ENCODE measurements at places on chromosomes 7 and 10.

DNA sequence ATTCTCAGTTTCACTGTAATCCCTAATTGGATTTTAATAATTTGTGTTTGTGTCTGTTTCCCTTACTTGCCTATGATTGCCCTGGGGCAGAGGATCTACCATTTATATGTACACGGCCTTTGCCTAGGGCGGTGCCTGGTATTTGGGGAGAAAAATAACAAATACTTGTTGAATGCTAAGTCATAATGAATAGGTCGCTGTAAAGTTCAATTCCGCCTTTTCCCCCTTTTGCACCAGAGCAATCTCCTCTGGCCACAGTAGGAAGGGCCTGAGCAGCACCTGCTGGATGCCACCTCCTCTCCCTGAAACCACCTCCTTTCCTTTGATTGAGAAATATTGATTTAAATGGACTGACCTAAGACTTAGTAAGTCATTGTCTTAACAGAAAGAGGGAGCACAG lies 70.2 kb downstream of the RHOBTB1 start:
- DNase-seq: no peak

DNA sequence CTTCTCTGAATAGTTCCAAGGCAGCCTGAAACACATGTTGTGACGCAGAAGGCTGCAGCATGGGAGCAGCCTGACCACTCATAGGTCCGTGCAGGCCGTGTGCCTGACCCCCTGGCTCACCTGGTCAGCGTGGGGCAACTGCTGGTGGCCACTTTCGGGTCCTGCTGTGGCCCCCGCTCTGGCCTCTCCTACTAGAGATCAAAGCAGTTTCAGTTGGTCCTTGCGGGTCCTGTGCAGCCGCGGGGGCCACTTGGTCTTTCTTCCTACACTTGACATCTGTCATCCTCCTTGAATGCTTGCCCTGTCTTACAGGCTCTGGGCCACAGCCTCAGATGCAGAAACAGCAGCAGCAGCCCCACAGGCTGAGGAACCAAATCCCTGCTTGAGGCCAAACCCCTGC lies 320.8 kb upstream of the ZNF32 start:
- no peak for DNase-seq

DNA sequence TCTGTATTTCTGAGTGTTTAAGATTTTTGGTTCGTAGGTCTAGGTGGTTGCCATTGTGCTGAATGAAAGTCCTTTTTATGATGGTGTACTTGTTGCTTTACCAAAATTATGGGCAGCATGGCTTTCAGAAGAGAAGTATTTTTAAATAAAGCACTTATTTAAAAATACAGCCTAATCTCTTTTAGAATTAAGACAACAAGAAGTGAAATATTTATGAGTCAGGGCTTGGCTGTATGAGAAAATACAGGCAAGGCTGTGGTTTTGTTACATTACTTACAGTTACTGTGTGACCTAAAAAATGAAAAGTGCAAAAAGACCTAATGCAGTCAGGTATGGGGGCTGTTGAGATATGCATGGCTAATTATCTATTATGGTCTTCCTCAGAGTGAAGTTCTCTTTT lies 185.2 kb upstream of the PPP1R3A start:
- DNase-seq: no peak

DNA sequence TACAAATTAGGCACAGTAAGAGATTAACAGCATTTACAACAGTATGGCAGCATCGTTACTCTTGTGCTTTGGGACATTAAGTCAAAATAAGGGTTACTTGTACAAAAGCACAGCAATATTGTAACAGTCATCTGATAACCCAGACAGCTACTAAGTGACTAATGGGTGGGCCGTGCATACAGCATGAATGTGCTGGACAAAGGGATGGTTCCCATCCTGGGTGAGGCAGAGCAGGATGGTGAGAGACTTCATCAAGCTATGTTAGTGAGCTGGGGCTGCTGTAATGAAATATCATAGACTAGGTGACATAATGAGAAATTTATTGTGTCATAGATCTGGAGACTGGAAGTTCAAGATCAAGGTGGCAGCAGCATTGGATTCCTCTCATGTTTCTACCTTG lies 25.4 kb downstream of the EDRF1 start:
- DNase-seq: no peak

GRCh38 chr10:36221101-36221500 lies 579.0 kb upstream of the FZD8 start:
- no peak for DNase-seq

GRCh38 chr7:55092186-55092974 lies 73.6 kb downstream of the EGFR start:
- DNase-seq: no peak

DNA sequence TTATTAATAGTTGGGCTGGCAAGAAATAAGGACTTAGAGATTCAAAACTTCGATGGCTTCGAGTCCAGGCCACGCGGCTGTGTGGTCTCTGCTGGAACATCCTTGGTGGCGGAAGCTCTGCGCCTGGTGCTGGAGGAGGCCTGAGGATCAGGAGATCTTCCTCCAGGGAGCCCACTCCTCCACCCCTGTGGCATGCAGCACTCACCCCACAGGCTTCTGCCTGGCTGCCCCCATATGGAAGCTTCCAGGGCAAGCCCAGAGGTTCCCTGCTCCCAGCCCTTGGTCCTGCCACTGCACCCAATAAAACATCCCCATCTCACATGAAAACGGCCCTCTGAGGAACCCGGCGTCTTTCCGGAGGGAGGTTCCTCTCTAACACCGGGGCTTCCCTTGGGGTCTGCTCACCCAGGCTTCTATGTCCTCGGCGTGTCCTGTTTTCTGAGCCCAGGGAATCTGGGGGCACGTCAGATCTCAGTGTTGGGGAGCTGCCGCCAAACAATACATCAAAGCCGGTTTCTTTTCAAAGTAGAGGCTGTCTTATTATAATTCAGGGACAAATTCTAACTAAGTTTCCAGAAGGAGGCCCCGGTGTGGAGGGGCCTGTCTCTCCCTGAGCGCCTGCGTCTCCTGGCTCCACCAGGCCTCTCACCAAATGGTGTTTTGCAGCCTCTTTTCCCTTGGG lies 32.4 kb downstream of the CALML3 start:
- DNase-seq: no peak

- no peak for DNase-seq
These were observed 24.3 kb downstream of the SRRM3 start for GRCh38 chr7:76225951-76226350.

- DNase-seq: no peak
These were observed 23.7 kb downstream of the CAV1 start for GRCh38 chr7:116548506-116548905.

DNA sequence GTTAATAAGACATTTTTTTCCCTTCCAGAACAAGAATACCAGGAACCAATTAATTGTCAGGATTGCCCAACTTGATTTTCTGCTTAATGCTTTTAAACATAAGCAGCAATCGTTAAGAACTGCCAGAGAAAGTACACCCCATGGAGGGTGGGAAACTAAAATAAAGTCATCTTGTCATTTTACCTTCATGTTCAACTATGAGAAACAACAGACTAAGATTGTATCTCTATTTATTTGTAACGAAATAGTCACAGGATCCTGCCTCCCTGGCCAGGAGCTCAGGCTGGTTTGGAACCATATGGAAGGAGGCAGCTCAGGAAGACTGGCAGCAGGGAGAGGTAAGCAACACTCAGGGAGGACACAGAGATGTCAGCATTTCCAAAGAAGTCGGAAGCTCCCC lies 129.6 kb downstream of the TNS3 start:
- no peak for DNase-seq

GRCh38 chr7:97005183-97006054 lies at the start of gene DLX6:
TSS of gene DLX6 (plus strand) at chr7:97005553. CDS start at chr7:97005978, 425 bp downstream.
- no peak for DNase-seq

- DNase-seq: no peak
These were observed 125.8 kb downstream of the PCLO start for GRCh38 chr7:83036721-83037380.

Data from T-cell (primary cell).